Posterior vena cava (tissue), 2 donors: ENCODE measurements at places on chromosomes 5 and 9. TPM values are rescaled to one million over a fixed set of nuclear protein-coding genes. Genes with fewer than 3 reads are reported as not detected.

SMIM32 gene
- total RNA-seq: not detected

PCDHB4 gene
- total RNA-seq: 5.2 TPM

CFAP157 gene
- total RNA-seq: 0.14 TPM

DDX4 gene
- total RNA-seq: not detected

SMIM27 gene
- 9.6 TPM for total RNA-seq

POU5F2 gene
- 2.0 TPM for total RNA-seq

DOCK2 gene
- 33.8 TPM for total RNA-seq

ARHGEF39 gene
- 0.46 TPM for total RNA-seq

PCDHGA5 gene
- total RNA-seq: 3.9 TPM

GARNL3 gene
- 40.4 TPM for total RNA-seq

POU4F3 gene
- total RNA-seq: not detected

ARID3C gene
- not detected for total RNA-seq

IL17B gene
- 15.2 TPM for total RNA-seq

CTSL gene
- 195 TPM for total RNA-seq

BARHL1 gene
- not detected for total RNA-seq
